ENCODE measurements at places on chromosomes 6 and 20.

DNA sequence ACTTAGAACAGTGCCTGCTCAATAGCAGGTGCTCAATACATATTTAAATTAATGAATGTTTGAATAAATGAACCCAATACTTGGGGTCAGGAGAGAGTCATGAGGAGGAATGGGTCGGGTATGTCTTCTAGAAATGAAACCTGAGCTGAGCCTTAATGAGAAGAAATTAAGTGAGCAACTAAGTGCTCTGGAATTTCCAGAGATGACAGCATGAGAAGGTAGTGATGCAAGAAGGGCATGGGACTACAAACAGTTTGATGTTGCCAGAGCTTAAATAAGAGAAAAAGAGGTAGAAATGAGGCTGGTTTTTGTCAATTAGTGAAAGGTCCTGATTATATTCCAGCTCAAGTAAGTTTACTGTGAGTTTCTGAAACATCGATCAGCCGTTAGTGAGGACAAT, 82.9 kb downstream of the PDE10A start:
- DNase-seq = no peak

DNA sequence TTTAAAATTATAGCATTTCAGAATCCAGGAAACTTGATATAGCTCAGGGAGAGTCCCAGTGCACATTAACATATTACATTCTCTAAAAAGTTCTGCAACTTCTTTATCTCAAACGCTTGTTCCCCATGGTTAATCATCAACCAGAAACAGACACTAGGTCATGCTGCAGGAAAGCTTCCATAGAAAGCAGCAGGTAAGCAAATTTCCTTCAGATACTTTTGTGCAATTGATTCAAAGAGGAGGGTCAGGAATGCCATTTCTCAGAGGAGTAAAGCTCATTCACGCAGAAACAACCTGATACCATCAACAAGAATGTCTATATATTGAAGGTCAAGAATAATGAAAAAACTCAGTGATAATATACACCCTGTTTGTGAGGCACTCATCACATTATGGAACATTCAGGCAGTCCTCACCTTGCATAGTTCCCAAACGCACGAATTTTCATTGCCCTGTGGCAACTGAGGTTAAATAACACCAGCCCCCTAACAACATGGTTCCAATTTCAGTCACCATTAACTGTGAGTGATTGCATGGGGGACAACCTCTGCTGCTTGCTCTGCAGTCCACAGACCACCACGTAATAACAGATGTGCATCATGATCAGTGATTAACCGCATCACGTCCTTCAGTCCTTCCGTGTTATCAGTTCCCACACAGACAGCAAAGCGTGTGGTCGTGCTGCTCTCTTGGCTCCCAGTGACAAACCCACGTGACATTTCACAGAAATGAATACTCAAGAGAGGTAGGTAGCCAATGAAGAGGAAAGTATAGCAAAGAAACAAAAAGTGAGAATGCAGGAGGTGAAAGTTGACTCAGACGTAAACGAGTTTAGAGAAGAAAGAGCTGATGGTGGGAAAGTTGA, 95.7 kb downstream of the LY86 start:
- DNase-seq = no peak

GRCh38 chr6:126721581-126722160, 381.8 kb downstream of the CENPW start:
- no peak for DNase-seq

DNA sequence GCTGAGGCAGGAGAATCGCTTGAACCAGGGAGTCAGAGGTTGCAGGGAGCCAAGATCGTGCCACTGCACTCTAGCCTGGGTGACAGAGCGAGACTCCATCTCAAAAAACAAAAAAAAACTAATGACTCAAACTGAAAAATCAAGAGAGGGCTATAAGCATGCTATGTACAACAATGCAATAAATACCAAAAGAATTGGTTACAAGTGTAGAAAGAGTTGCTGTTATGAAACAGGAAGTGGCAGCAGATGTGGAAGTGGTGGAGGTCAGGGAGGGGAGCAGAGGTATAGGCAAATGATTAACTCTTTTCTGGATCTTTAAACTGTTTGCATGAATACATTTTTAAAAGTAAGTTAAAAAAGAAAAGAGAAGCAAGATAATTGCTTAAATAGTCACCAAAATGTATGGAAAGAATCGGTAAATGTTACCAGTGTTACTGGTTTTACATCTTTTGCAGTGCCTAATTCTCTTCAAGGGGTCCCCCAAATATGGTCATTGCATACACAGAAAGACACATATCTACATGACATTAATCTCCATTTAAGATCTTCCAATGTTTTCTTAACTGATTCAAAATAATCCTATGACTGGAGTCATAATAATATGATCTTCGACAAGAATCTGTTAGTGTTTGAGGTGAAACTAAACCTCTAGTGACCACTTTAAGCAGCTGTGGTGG, 15.0 kb downstream of the CALHM6 start:
- no peak for DNase-seq

DNA sequence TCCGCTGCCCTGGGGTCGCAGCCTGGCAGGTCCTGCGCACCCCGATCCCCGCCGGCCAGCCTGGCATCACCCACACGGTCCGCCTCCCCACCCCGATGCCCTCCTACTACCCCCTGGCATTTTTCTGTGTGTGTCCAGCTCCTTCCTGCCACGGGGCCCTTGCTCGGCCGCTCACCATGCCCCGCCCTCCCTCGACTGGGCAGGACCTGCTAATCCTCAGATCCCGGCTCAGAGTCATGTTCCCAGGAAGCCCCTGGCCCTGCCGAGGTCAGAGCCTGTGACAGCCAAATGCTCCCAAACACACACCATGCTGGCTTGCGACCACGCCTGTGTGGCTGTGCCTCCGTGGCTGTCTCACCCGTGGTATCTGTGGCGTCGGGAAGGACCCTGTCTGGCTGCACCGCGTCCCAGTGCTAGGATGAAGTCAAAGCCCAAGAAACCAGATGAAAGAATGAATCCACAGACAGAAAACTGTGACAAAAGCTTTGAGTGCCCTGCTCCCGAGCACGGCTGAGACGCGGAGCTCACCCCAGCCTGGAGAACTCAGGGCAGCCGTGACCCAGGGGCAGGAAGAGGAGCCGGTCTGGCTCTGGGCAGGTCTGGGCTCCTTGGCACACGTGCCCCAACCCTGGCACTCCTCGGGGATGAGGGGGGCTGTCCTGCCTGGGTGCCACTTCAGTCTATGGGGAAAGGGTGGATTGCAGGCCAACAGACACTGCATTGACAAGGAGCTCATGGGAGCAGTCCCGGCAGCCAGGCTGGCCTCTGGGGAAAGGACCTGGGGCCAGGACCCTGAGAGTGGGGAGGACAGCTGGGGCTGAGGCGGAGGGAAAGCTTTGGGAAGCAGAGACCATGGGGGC, 20.8 kb upstream of the SLCO4A1 start:
- no peak for DNase-seq

- no peak for DNase-seq
Observed at GRCh38 chr20:59289994-59290393, 10.4 kb upstream of the EDN3 start.

DNA sequence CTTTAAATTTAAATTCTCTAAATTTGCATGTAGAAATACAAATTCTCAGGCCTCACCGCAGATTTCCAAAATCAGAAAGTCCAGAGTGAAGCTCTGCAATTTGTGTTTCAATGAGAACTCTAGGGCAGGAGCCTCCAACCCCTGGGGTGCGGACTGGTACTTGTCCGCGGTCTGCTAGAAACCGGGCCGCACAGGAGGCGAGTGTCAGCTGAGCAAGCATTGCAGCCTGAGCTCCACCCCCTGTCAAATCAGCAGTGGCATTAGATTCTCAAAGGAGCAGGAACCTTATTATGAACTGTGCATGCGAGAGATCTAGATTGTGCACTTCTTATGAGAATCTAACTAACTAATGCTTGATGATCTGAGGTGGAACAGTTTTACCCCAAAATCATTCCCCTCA, 203.0 kb upstream of the PCSK2 start:
- DNase-seq = no peak

DNA sequence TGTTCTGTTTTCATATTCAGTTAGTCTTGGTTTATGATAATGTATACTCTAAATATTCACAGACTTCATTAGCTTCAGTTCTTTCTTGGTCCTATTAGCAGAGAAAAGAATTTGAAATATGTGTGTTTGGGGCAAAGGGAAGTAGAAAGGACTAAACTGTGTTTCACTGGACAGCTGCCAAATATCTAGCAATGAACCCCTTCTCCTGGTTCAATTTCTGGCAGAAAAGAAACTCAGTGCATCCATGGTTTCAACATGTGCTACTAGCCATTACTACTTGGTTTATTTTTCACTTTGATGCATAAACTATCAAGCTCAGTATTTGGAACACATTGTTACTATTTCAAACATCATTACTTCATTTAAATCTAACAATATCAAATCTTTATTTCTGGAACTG, 43.6 kb downstream of the FBXL4 start:
- no peak for DNase-seq

- no peak for DNase-seq
Observed at GRCh38 chr20:4342609-4343008, 327.3 kb upstream of the RNF24 start.

DNA sequence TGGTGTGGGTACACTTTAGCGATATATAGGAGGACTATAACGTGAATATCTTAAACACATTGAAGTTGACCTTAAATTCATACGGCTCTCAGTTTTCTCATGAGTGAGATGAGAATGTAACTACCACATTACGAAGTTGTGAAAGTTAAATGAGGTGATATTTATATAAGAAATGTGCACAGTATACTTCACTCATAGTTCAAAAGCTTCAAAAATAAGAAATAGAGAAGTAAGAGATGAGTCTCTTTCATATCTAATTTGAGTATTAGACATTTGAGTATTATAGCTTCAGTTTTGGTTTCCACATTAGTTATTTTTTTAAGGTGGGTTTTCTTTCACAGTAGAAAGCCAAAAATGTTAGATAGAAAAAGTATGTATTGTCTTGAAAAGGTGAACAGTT, 183.3 kb downstream of the NKAIN2 start:
- DNase-seq = no peak

- no peak for DNase-seq
Observed at GRCh38 chr6:19873031-19873430, 35.9 kb downstream of the ID4 start.

DNA sequence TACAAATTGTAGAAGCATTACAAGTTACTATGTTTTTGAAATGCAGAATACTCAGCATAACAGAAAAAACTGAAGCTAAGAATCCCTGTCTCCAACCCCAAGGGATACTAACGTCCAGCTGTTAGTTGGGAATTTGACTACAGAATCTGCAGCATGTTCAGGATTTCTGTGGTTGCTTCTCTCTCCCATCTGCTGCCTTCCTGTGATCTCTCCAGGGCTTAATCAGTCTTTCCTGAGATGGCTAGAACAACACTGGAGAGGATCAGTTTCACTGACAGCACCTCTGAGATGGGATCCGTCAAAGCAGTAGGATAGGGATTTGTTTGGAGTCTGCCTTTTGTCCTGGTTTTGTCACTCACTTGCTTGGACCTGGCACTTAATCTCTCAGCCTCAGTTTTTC, 73.3 kb upstream of the NUP153 start:
- no peak for DNase-seq

GRCh38 chr20:51385646-51386530, 156.6 kb downstream of the NFATC2 start:
- DNase-seq = no peak

GRCh38 chr6:1436334-1437306, 47.2 kb downstream of the FOXF2 start:
- DNase-seq = no peak

- no peak for DNase-seq
Observed at GRCh38 chr20:10463622-10464021, 28.5 kb downstream of the SLX4IP start.

DNA sequence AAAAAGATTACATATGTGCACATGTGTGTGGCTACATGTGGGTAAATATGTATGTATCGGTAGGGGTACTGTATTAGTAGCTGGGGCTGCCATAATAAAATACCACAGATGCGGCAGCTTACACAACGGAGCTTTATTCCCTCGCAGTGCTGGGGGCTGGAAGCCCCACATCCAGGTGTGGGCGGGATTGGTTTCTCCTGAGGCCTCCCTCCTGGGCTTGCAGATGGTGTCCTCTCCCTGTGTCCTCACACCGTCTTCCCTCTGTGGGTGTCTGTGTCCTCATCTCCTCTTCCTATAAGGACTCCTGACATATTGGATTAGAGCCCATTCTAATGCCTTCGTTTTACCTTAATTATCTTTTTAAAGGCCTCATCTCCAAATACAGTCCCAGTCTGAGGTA, 97.7 kb downstream of the LY86 start:
- no peak for DNase-seq

GRCh38 chr6:78199044-78199443, 546.2 kb downstream of the MEI4 start:
- no peak for DNase-seq

DNA sequence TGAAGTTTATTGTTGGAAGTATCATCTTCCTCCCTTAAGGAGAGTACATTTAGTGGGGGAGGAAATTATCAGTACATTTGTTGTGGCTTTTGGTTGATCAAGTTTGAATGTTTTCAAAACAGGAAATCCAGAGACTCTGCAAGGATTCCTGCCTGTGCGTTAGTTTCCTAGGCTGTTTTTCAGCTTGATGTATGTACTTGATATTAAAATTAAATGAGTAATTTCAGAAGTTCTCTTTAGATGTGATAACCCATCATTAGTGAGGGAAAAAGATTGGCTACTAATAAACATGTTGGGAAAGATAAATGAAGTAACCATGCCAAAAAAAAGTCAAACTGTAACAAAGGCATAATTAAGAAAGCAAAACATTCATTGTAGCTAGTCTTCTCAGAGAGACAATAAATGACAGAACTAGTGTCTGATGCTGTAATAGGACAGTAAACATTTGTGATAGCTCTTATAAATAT, 88.0 kb upstream of the TULP1 start:
- no peak for DNase-seq

DNA sequence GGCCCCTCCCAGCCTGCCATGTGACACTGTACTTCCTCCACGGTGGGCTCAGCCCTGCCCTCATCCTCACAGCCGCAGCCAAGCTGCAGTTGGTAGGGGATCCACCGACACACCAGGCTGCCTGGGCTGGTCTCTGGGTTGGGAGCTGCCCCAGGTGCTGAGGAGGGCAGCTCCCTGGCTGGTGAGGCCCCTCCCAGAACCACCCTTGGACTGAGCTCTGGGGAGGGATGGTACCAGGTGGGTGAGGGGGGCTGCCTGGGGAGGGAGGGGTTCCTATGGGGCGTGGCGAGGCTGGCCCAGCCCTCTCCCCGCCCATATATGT, 185 bp upstream of the TNFRSF6B start:
- DNase-seq = no peak

- DNase-seq = no peak
Observed at GRCh38 chr20:38191654-38192053, 26.6 kb upstream of the TGM2 start.

GRCh38 chr20:10595266-10595665, 78.5 kb downstream of the JAG1 start:
- no peak for DNase-seq

- no peak for DNase-seq
Observed at GRCh38 chr20:41854765-41855164, 236.6 kb upstream of the CHD6 start.

GRCh38 chr6:121247386-121247785, 86.9 kb downstream of the TBC1D32 start:
- DNase-seq = no peak

- no peak for DNase-seq
Observed at GRCh38 chr20:60100780-60101179, 142.6 kb downstream of the CDH26 start.
